Prostate gland (tissue), 2 donors: ENCODE measurements at places on chromosomes 6 and 20. TPM values are rescaled to one million over a fixed set of nuclear protein-coding genes. Genes with fewer than 3 reads are reported as not detected.

The BIRC7 gene
- not detected for total RNA-seq

The BPIFB1 gene
- total RNA-seq = not detected

The KIF25 gene
- total RNA-seq = 0.82 TPM

The RSPO3 gene
- 1.9 TPM for total RNA-seq

The SMPDL3A gene
- 30.7 TPM for total RNA-seq

The ZNF334 gene
- 7.8 TPM for total RNA-seq

DNA sequence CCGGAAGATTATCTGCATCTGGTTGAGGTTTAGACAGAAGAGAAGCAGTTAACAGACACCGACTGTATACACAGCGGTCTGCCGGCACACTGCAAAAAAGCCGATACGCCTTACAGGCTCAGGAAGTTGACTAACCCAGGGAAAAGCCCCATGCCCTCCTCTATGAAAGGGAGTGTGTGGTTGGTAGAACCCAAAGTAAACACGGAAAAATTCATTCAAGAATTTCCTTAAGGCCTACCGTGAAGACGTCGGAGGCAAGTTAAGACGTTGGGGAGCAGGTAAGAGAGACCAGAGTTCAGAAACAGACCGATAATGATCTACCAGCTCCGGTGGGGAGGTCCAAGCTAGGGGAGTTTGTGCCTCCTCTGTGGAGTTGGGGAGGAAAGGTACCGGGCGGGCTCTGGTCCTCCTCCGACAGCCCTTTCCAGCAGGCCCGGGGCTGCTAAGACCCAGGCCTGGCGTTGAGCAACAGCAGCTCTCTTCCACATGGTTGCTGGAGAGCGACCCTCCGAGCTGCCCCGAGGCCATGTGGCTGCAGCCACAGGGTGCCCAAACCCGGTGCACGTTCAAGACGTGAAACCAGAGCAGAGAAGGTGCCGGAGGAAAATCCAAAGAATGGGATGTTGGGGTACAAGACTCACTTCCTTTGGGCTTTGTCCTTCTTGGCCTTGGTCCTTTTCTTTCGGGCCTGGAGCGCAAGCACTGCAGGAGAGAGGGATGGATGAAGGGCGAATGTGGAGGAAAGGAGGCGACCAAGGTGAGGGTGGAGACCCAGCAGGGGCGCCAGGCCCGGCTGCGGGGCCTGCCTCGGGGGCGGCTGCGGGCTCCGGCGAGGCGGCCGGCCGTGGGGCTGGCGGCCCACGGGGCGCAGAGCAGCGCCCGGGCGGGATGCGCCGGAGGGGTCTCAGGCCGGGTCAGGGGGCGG is 809 bp downstream of the SRPK1 start:
- H3K36me3 ChIP-seq = no peaks in the 10 kb centered on the region
- H3K4me1 ChIP-seq = no peaks in the 10 kb centered on the region
- H3K27ac ChIP-seq = peak overlapping the region; percentile 62
- H3K4me3 ChIP-seq = peak overlapping the region; percentile 86

- no peak overlapping the region for H3K27ac ChIP-seq
- no peaks in the 10 kb centered on the region for H3K36me3 ChIP-seq
- no peak overlapping the region for H3K4me3 ChIP-seq
- no peak for DNase-seq
Observed at GRCh38 chr20:34948030-34948429, 7.6 kb downstream of the GSS start.

- H3K36me3 ChIP-seq = no peaks in the 10 kb centered on the region
- DNase-seq = no peak
- H3K27me3 ChIP-seq = no peaks in the 10 kb centered on the region
- no peak overlapping the region for H3K27ac ChIP-seq
Observed at GRCh38 chr6:137911675-137912191, 44.7 kb downstream of the TNFAIP3 start.

- no peak for DNase-seq
- H3K4me1 ChIP-seq = no peaks in the 10 kb centered on the region
- H3K27me3 ChIP-seq = no peaks in the 10 kb centered on the region
- no peak overlapping the region for H3K4me3 ChIP-seq
- no peaks in the 10 kb centered on the region for H3K36me3 ChIP-seq
Observed at GRCh38 chr6:75546381-75546780, 52.8 kb upstream of the FILIP1 start.

DNA sequence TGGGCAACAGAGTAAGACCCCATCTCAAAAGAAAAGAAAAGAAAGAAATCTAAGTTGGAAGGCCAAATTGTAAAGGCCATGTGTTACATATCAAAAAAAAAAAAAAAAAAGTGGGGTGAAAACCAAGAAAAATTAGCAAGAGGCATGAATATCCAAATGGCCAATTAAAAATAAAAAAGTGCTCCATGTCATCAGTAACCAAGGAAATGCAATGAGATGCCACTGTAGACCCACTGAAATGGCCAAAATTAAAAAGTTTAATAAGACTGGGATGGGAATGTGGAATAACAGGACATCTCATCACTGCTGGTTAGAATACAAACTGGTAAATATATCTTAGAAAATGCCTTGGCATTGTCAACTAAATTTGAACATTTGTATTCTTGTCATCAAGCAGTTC is 30.1 kb upstream of the BCLAF1 start:
- no peaks in the 10 kb centered on the region for H3K27me3 ChIP-seq
- DNase-seq = no peak

DNA sequence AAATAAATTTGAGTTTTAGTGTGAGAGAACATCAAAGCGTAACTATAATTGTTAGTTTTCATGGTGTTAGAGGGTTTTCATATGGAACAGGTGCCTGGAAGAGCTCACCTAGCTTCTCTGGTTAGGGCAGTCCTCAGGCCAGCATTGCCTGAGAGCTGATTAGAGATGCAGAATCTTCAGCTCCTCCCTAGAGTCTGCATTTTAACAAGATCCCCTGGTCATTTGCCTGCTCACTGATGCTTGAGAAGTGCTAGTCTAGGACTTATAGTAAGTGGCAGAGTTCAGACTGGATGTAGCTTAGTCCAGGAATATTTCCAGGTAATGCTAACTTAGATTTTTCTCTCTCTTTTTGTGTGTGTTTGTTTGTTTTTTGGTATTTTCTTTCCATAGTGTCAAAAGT is 21.7 kb upstream of the SMIM26 start:
- no peaks in the 10 kb centered on the region for H3K4me1 ChIP-seq
- no peaks in the 10 kb centered on the region for H3K27me3 ChIP-seq
- DNase-seq = no peak
- no peak overlapping the region for H3K27ac ChIP-seq
- no peaks in the 10 kb centered on the region for H3K36me3 ChIP-seq

DNA sequence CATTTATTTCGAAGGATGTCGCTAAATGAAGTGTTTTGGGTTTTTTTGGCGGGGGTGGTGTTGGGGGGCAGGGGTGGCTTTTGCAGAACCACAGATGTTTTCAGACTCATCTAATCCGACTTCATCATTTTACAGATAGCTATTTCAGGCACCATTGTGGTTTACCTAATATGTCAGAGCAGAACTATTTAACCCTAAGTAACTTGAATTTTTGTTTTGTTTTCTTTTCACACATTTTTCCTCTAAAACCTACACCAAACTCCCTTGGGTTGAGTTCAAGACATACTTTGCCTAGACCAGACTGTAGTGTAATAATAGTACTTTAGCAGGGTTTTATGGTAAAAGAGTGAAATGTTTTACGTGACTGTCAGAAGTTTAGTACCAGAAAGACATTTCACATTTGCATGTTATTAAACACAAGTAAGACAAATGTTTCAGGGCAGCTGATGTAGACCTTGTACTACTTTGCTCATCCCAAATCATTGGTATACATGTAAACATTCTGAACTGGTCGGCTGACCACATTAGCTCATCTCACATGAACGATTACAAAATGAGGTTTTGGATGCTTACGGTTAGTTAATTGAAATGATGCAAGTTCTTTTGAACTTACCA is 37.7 kb downstream of the MAP3K4 start:
- no peak overlapping the region for H3K27ac ChIP-seq
- H3K36me3 ChIP-seq = no peaks in the 10 kb centered on the region
- H3K4me3 ChIP-seq = no peak overlapping the region
